ENCODE measurements at places on chromosomes 7 and 10.
A peak's percentile ranks its signal among the peaks of the same experiment; 100 is the strongest.

DNA sequence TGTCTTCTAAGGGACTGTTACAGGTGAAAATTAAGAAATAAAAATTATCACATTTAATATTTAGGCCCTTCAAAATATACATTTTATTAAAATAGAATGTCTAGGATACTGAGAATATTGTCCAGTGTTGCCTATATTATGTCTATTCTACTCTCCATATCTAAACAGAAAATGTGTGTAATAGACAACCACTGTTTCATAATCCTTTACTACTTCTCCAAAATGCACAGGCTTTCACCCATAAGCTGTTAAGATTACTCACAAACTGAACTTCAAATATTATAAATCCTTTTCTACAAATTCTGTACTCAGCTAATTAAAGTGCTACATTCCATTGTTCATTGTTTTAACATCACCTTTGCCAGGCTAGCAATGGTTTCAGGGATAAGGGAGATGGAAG, 56.7 kb upstream of the TFEC start:
- DNase-seq: no peak

GRCh38 chr10:3426190-3426845, 253.7 kb upstream of the PITRM1 start:
- DNase-seq: peak; percentile 34

- DNase-seq: no peak
Measured at GRCh38 chr10:19302117-19302516, 253.5 kb downstream of the MALRD1 start.

DNA sequence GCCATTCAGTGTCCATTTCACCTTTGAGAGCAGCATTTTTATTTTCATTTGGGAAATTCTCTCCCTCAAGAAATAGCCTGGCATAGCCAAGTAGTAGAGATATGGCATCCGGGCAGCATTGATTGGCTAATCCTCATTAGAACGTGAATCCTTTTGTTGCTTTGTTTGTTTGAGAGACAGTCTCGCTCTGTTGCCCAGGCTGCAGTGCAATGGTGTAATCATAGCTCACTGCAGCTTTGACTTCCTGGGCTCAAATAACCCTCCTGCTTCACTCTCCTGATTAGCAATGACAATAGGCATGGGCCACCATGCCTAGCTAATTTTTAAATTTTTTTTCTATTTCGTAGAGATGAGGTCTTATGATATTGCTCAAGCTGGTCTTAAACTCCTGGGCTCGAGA, 1174.9 kb upstream of the AUTS2 start:
- DNase-seq: no peak

- no peak for DNase-seq
Measured at GRCh38 chr7:84364708-84365107, 170.1 kb upstream of the SEMA3A start.

- no peak for DNase-seq
Measured at GRCh38 chr10:92644921-92645320, 44.8 kb upstream of the HHEX start.

DNA sequence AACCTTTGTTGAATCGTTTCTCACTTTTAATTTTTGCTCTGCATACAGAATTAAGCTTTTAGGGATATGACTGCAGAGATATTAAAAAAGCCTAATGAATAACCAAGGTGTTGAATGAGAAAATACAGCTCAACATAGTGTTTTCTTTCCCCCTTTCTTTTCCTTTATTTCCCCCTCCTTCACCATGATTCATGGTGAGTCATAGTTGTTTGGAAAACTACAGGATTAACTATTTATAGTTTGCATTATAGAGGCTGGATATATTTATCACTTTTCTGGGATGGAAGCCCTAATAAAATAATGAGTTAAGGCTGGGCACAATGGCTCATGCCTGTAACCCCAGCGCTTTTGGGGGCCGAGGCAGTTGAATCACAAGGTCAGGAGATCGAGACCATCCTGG, 115.0 kb downstream of the DNAJB9 start:
- DNase-seq: no peak

DNA sequence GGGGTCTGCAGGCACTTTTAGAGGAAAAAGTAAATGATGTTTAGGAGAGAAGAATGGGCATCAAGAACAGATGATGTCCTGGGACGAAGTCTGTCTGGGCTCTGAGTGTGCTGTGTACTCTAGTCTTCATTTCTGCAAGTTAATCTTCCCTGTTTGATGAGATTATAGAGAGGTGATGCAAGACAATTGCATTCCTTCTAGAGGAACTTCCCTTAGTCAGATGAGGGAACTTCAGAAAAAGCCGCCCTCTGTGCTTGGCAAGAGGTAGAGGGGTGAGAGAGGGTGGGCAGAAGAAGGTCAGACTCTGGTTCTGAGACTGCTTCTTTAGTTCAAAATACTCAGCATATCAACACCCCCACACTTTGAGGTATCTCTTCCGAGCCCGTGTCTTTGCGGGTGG, 797.9 kb downstream of the LRMDA start:
- no peak for DNase-seq

GRCh38 chr10:42933448-42934340, 143.2 kb upstream of the RET start:
- no peak for DNase-seq

DNA sequence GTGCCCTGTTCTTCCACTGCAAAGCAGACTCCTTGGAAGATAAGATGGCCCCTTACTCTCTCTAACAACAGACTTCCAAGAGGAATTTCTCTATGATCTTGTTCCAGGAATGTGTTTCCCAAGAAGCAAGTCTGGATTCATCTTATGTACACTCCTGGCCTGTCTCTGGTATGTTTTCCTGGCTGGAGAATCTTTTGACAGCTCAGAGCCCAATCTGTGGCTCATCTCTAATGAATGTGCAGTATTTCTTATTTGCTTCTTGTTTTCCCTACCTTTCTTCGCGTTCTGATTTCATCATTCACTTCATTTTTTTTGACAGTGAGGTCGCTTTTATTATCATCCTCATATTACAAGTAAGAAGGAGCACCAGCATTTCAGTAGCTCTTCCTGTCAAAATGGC, 53.0 kb upstream of the PITRM1 start:
- no peak for DNase-seq

- DNase-seq: no peak
Measured at GRCh38 chr7:95097291-95097690, 189.9 kb downstream of the PPP1R9A start.

DNA sequence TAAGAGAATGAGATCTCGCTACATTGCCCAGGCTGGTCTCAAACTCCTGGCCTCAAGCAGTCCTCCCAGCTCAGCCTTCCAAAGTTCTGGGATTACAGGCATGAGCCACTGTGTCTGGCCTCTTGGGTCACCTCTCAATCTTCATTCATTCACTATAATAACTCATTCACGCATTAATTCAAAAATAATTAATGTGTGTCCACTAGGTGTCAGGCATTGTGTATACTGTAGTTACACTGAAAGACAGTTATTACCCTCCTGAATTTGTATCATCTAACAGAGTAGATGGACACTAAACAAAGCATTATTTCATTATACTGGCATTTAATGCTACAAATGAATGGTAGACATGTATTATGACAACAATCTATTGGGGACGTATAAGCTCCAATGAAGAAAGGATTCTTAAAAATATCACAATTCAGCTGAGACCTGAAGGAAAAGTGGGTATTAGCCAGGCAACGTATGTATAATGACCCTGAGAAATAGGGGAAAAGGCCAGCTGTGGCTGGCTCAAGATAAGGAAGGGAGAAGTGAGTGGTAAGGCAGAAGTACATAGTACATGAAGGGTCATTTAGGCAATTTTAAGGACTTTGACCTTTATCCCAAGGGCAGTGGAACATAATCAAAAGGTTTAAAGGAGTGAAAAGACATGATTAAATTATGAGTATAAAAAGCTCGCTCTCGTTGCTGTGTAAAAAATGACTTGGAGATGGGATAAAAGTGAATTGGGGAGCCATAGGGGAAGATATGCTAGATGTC, 150.7 kb downstream of the BTAF1 start:
- DNase-seq: no peak

DNA sequence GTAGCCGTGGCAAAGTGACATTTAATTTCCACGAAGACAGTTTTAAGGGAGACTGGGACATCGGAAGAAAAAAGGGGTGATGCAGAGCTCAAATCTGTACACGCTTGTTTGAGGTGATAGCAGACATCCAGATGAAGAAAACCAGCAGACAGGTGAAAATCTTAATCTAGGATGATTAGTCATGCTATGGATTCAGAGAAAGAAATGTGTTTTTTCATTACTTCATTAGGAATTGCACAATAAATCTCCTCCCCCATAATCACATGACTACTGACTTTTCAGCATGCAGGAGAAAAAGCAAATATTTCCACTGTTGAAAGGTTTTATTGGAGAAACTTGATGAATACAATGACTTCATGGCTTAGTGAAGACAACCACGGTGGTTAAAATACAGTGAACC, 2.5 kb downstream of the NUDT5 start:
- DNase-seq: no peak

GRCh38 chr10:72379062-72379461, 24.3 kb upstream of the DNAJB12 start:
- DNase-seq: no peak

DNA sequence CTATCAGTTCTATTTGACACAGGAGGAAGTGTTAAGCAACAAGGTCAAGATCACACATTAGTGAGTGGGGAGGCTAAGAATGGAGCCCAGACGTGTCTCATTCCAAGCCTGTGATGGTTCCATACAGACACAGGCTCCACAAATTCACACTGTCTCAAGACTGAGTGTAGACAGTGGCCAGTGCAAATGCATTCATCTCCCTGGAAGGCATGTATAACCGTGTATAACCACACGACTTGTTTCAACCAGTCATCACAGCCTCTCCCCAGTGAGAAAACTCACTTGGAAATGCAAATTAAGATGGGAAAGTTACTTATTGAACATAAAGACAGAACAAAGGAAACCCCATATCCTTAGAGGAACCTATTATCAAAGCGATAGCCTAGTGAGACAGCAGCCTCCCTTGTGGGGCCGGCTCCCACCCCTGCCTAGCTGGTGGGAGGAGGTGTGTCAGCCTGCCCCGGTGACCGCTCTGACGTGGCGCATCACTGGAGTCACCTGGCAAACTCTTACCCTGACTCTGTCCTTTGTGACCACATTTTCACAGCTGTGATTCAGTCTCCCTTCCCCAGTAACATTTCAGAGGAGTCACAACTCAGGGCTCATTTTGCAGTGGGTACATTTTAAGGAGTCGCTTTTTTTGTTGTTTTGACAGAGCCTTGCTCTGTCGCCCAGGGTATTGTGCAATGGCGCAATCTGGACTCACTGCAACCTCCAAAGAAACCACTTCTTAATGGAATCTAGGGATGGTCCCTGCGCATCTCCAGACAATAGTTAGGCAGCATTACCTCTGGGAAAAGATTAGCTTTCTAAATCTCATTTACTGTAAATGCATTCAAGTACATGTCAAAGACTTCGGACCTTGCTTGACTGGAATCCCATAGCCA, 126.6 kb upstream of the PARD3 start:
- no peak for DNase-seq

DNA sequence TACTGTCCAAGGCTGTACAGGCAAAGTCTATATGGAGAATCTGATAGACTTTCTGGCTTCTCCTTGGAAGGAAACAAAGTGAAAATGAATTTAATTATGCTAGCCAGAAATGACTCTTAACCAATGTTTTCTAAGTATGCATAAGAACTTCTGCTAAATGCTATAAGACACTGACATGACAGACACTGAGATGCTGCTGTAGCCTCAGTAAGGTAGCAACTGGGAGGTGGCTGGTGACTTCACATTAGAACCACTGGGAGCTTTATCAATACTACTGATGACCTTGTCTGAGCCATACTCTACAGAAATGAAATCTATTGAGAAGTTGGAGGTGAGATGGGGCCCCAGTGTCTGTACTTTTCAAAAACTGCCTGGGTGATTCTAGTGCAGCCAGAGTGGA, 188.6 kb downstream of the ZNF365 start:
- DNase-seq: no peak

GRCh38 chr7:767941-768731, 41.1 kb upstream of the PRKAR1B start:
- no peak for DNase-seq

GRCh38 chr7:113143486-113144257, 25.3 kb upstream of the SMIM30 start:
- DNase-seq: no peak

GRCh38 chr7:94444813-94445212, 50.1 kb downstream of the COL1A2 start:
- DNase-seq: no peak

GRCh38 chr7:28955718-28956607, 2.2 kb downstream of the TRIL start:
- peak; percentile 79 for DNase-seq

DNA sequence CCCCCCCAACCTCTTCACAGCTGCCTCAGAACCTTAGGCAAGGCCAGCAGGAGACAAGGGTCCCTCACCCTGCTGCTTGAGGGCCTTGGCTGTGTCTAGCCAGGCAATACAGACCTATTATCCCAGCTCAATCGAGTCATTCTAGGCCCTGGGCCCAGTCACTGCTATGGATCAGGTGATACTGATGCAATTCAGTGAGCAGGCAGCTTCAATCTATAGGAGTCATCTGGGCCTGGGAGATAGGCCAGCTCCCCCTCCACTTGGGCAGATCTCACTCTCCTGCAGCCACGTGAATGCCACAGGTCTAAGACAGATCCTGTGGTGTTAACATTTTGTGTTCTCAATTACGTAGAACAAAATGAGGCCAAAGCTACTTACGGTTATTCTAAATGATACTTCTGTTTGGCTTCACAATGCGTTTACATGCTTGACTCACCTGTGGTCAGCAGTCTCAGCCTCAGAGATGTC, 68.0 kb upstream of the LRRC4 start:
- no peak for DNase-seq

DNA sequence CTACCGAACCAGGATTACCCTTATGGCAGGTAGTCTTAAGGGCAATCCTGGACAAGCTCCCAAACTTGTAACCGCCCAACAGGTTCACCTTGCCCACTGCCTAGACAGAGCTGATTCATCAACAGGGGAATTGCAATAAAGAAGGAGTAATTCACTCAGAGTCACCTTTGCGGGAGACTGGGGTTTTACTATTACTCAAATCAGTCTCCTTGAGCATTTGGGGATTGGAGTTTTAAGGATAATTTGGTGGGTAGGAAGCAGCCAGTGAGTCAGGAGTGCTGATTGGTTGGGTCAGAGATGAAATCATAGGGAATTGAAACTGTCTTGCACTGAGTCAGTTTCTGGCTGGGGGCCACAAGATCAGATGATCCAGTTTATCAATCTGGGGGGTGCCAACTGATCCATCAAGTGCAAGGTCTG, 25.3 kb downstream of the HK1 start:
- no peak for DNase-seq

DNA sequence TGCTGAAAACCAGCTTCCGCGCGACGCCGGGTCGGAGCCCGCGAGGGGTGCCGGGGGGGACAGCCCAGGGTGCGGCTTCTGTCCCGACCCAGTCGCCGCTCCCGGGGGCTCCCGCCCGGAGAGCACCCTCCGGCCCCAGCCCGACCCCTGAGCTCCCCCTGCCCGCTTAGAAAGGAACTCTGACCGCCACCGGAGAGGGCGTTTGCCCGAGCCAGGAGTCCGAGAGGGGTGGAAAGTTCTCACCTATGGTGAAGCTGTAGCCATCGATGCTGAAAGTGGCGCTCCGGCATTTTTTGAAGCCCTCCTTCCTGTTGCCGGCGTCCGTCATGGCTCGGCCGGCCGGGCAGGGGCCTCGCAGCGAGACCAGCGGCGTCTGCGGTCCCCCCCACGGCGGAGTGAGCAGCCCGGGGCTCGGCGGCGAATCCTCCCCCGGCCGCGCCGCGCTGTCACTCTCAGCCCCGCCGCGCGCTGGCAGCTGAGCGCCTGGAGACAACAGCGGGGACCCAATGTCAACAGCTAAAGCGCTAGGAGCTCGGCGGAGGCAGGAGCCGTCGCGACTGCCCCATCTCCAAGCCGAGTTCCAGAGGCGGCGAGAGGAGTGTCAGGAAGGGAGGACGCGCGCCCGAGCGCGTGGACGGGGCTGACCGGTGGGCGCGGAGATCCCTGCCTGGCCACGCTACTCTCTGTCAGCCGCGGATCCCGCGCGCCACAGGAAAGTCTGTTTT, 191.6 kb downstream of the LSM5 start:
- DNase-seq: no peak
